ENCODE measurements at places on chromosomes 3 and 15. TPM values are rescaled to one million over a fixed set of nuclear protein-coding genes. Genes with fewer than 3 reads are reported as not detected.

EMC7 gene
- total RNA-seq: 73.1 TPM

KCNMB2 gene
- total RNA-seq: 4.4 TPM

SLC9C1 gene
- 1.2 TPM for total RNA-seq

- DNase-seq: no peak
Observed at GRCh38 chr3:144287001-144287400, 315.4 kb downstream of the DIPK2A start.

GRCh38 chr15:69734699-69735098 lies 282.1 kb downstream of the RPLP1 start:
- DNase-seq: peak; percentile 24

NRG4 gene
- 0.35 TPM for total RNA-seq
